BE2C (cell line): ENCODE measurements at places on chromosomes 1 and 21.

- DNase-seq, result no peak
Measured at GRCh38 chr1:87349036-87349435, 20.4 kb downstream of the LMO4 start.

- no peak for DNase-seq
Measured at GRCh38 chr1:67749263-67749843, 64.4 kb downstream of the GADD45A start.

GRCh38 chr1:117544509-117545109 is 61.2 kb upstream of the TENT5C start:
- DNase-seq, result no peak

DNA sequence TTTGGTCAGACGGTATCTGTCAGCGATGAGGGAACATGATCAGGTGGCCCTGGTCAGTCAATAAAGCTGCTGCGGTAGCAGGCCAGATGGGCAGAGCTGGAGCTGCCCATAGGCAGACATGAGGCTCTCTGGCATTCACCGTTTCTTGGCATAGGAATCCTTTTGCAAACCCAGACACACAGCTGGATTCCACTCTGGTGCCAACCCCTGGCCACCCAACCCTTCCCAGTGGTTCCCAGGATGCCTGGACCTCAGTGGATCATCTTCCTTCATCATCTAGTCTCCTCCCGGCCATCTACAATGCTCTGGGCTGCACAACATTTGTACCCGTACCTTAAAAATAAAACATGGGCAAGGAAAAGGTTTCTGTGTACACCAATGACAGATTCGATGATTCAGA is 68.3 kb upstream of the ACTRT2 start:
- no peak for DNase-seq

DNA sequence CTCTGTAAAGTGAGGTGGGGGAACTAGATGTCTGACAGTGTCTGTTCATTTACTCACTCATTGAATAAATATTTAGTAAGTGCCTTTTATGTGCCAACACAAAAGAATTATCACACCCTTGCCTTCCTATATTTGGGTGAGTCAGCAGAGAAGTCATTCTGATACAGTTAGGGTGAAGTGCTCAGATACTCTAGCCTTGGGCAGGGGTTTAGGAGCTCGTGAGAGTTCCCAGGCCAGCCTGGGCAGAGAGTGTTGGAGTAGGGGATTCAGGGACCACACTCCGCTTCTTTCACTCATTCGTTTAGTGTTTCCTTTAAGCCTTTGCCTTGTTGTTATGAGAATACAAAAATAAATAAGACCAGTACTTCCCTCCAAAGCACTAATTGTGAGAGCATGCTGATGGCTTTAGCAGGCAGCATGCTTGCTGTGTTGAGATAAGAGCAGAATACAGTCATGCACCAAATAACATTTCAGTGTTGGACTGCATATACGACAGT is 83.9 kb downstream of the DYRK1A start:
- DNase-seq, result no peak

DNA sequence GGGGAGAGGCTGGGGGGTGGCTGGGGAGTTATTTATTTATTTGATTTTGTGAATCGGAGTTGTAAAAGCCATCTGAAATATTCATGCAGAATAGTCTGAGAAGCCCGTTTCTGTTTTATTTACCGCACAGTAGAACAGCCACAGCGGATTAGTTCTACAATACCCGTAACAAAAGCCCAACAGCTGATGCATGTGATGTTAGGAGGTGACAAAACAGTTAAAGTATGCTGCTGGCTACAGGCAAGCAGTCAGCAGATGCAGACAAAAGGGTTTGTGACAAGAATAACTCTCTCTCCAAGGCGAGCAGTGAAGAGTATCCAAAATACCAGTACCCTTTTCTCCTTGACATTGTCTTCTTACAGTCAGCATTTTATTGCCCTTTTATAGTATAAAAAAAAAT is 42.0 kb downstream of the PROX1 start:
- DNase-seq, result no peak

- DNase-seq, result no peak
Measured at GRCh38 chr1:188237573-188238348, 1409.0 kb downstream of the PLA2G4A start.

DNA sequence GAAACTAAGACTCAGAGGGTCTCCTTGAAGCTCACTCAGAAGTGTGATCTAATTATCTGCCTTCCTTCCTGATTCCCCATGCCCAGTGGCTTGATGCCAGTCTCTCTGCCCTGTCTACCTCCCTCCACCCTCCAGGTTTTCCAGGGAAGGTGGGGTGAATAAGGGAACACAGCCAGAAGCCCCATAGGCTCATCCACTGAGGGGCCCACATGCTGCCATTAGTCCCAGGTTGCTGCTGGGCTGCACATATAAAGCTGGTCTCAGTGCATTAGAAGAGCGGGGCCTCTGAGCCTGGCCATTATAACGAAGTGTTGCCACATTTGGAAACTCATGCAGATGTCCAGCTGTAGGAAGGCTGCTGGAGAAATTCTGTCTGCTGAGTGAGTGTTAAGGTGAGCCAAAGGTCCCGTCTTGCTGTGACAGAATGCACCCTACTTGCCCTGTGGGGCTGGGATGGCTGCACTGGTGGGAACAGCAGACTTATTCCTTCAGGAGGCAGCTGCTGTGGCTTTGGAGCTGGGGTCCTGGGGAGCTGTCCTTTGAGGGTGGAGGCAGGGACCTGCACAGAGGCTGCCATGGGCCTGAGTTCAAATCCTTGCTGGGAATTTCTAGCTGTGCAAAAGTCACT is 2.9 kb downstream of the ADORA1 start:
- no peak for DNase-seq

GRCh38 chr1:234400773-234401172 is 27.5 kb downstream of the COA6 start:
- no peak for DNase-seq

DNA sequence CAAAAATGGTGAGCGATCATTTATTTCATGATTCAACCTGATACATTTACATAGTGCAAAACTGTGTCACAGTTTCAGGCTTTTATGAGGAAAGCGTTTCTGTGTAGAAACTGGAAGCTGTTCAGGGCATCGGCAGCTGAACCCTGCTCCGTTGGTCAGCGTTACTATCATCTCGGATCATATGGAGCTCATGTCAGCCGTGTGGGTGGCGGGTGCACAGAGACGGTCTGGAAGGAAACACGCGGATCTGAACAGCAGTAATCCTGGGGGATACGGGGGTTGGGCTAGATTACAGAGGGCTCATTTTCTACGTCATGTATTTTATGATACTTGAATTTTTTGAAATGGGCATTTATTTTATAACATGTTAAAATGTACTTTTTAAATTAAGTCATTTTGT is 15.1 kb downstream of the C1orf174 start:
- no peak for DNase-seq

GRCh38 chr1:19388980-19389379 is 76.9 kb downstream of the SLC66A1 start:
- DNase-seq, result no peak

DNA sequence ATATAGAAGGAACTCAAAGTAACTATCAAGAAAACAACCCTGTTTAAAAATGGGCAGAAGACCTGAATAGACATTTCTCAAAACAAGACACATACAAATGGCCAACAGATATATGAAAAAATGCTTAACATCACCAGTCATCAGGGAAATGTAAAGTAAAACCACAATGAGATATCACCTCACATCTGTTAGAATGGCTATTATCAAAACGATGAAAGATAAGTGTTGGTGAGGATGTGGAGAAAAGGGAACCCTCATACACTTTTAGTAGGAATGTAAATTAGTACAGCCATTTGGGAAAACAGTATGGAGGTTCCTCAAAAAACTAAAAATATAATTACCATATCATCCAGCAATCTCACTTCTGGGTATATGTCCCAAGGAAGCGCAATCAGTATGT is 3.0 kb downstream of the CTSS start:
- DNase-seq, result no peak

DNA sequence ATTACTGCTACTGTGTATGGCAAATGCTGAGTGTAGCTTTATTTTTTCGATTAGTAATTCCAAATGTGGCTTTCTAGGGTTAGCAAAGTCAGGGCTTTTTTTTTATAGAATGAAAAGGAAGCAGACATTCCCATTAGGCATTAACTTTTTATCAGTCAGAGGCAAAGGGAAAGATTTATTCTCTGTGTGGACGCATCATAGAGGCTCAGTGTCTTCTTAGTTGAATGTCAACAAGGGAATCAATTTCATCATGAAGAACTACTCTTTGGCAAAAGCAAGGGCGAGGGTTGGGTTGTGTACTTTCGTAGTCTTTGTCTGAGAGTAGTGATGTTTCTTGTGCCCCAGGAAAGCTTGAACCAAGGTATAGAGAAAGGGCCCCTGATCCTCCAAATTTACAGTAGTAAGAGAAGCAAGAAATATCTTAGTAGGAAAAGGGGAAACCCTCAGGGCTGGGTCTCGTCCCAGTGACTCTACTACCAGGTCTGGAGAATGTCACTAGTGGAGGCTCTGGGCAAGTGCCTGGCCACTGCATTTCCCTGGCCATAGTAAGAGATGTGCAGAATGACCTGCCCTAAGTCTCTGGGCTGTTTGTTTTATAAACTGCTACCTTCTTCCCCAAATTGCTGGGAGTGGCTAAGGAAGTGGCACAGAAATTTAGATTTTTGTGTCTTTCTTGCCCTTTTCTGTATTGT is 30.0 kb upstream of the MACF1 start:
- DNase-seq, result no peak

DNA sequence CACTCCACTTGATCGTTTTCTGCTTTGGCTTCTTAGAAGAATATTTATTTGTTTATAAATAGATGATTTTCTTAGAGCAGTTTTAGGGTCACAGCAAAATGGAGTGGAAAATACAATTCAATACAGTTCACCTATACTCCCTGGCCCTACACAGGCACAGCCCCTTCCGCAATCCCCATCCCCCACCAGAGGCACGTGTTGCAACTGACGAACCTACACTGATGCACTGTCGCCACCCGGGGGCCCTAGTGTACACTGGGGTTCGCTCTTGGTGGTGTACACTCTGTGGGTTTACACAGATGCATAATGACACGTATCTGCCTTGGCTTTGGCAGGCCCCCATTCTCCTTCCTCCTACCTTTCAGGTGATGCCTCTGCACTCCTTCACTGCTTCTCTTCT is 8.0 kb downstream of the ECHDC2 start:
- peak; percentile 19 for DNase-seq

GRCh38 chr1:64532646-64533045 is 62.7 kb downstream of the CACHD1 start:
- DNase-seq, result no peak

DNA sequence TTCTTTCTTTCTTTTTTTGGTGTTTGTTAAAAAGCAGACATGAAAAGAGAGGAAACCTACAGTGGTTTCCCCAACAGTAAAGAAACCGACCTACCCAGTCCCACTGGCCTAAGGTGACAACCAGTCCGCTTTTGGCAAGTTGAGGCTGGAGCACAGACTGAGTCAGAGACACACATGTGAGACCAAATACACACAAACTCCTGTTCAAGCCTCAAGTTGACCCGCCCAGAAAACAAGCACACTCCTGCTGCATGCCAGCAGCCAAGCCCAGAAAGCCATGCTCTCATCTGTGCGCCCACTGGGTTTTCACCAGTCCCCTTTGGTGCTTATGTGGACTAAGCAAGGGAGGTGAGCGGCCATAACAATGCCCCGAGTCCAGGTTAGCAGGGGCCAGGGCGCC is 64.6 kb upstream of the GPR153 start:
- no peak for DNase-seq

- DNase-seq, result no peak
Measured at GRCh38 chr1:244960904-244961303, 96.6 kb upstream of the HNRNPU start.

DNA sequence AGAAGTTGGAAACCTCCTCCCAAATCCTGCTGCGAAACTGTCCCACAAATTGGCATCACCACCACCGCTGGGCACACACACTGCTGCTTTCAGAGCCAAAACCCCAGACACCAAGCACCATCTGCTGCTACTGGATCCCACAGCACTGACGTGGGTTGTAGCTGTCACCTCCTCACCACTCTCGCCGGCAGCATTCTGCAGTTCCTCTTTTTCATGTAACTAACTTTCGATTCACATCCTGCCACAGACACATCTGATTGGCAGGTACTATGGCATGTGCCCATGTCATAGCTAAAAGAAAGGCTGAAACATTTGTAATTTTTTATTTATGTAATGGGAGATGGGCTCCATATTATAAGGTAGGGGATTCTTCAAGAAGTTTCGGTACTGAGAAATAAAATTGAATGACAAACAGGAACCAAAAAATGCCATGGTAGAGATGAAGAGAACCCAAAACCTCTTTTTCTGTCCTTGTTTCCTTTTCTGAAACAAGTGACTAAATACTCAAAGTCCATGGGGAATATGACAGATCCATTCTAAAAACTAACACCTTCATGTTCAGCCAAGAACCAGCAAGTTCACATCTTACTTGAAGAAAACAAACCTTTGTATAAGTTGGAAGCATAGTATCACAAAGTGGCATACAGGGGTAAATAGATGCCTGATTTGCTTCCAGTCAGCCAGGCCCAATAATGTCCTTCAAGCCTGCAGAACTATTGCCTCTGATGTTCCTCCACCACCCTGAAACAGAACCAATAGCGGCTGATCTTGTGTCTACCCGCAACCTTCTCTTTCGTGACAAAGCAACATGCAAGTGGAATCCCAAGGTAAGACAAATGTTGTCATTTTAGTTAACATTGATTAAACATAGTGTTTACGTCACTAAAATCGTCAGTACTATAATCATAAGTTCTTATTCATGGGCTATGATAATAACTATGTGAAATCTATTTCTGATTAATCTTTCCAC is 26.6 kb upstream of the RGS13 start:
- DNase-seq, result no peak

DNA sequence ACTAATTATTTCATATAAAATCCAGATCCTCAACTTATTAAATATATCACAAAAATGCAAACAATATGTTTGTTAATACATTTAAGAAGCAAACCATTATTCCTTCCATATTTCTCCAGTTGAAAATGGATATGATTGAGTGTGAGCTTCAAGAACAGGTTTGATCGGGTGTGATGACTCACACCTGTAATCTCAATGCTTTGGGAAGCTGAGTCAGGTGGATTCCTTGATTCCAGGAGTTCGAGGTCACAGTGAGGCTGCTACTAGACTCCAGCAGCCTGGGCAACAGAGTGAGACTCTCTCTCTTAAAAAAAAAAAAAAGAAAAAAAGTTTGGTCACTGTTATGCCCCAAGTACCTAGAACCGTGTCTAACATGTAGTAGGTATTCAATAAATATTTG is 42.9 kb upstream of the RRP15 start:
- DNase-seq, result no peak
